D341Med (cell line): ENCODE measurements at places on chromosomes 12 and 14.

GRCh38 chr12:31298922-31299321, 27.0 kb downstream of the SINHCAF start:
- DNase-seq, result no peak

GRCh38 chr12:51913071-51914033, 6.0 kb downstream of the ACVRL1 start:
- no peak for DNase-seq

- DNase-seq, result peak; percentile 90
These were observed at the start of gene SUDS3 for GRCh38 chr12:118376089-118377020. TSS of gene SUDS3 (plus strand) at chr12:118376555. CDS start at chr12:118376692, 137 bp downstream.

DNA sequence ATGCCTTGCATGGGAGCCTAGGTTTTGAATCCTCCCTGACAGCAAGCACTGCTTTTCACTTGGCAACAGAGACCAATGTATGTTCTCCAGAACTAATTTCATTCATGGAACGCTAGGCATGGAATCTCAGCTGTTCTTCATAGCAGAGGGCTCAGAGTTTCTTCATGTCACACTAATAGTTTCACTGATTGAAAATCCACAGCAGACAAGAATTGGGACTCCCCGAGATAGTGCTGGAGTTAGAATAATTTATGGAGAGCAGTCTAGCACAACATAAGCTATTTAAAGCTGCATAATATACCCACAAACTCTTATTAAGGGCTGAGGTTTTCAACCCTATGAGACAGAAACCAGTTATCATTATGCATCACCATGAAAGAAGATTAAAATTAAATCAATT, 342.5 kb downstream of the TMEM132D start:
- DNase-seq, result no peak

GRCh38 chr12:5708371-5708770, 236.7 kb downstream of the ANO2 start:
- no peak for DNase-seq

- DNase-seq, result no peak
These were observed 12.6 kb upstream of the DIO2 start for GRCh38 chr14:80223696-80224465.
